ENCODE measurements at places on chromosomes 7 and 10.

GRCh38 chr7:23211589-23211988, 29.7 kb downstream of the NUP42 start:
- no peak for DNase-seq

DNA sequence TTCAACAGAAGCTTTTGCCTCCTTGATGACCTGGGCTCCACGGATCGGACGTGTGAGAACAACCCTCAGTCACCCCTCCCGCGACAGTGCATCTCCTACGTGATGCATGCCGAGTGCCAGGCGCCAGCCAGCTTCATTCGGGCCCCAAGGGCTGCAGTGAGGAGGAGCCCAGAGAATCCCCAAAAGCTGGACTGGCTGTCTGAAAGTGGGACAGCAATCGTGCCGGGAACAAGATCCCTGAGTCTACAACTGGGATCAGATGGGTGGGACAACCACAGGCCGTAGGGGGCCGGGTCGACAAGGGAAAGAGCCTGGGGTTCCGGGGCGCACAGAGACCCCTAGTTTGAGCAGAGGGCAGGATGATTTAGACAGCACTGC, 27.2 kb downstream of the EBF3 start:
- no peak for DNase-seq

- DNase-seq: no peak
Observed at GRCh38 chr10:127151981-127152699, 44.3 kb downstream of the INSYN2A start.

DNA sequence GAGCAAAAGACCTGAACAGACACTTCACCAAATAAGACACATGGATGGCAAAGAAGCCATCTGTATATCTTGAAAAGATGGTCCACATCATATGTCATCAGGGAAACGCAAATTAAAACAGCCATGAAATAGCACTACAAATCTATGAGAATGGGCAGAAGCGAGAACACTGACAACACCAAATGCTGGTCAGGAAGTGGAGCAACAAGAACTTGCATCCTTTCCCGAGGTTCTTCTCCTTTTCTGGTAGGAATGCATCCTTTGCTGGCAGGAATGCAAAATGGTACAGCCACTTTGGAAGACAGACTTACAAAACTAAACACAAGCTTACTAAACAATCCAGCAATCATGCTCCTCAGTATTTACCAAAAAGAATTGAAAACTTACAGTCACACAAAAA, 60.0 kb downstream of the PIK3AP1 start:
- DNase-seq: no peak

GRCh38 chr10:126123466-126123865, 227.1 kb downstream of the FANK1 start:
- no peak for DNase-seq

DNA sequence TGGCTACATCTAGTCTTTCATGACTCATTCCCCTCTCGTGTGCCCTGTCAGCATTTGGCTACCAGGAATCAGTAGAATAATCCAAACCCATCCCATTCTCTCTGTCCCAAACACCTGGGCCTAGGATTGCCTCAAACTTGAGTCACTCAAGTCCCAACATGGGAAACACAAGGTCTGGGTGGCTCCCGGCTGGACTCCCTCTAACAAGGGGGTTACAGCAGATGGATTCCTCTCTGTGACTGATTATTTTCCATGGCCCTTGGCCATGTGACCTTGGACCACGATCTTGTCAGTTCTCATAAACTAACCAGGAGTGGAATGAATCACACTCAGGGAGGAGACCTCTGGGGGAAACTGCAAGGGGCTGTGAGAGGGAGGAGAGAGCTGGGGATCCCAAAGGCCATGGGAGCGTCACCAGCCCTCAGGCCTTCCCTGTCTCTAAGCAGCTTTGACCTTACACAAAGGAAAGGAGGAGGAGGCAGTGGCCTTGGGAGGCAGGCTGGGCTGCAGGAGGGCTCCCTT, 533.1 kb downstream of the KCNMA1 start:
- DNase-seq: no peak
